ENCODE measurements at places on chromosomes 6 and 20. TPM values are rescaled to one million over a fixed set of nuclear protein-coding genes. Genes with fewer than 3 reads are reported as not detected.

Gene FHL5
- total RNA-seq, result not detected

Gene SLC16A10
- total RNA-seq, result not detected

Gene ERVFRD-1
- total RNA-seq, result not detected

Gene SLC17A3
- total RNA-seq, result not detected

Gene FAM50B
- total RNA-seq, result 11.9 TPM

Gene EBF4
- 0.15 TPM for total RNA-seq

Gene SAPCD1
- 1.9 TPM for total RNA-seq

Gene GRIK2
- total RNA-seq, result not detected

All from smooth muscle cell of trachea (primary cell).